AG10803 (cell line): ENCODE measurements at places on chromosomes 13 and 19.

DNA sequence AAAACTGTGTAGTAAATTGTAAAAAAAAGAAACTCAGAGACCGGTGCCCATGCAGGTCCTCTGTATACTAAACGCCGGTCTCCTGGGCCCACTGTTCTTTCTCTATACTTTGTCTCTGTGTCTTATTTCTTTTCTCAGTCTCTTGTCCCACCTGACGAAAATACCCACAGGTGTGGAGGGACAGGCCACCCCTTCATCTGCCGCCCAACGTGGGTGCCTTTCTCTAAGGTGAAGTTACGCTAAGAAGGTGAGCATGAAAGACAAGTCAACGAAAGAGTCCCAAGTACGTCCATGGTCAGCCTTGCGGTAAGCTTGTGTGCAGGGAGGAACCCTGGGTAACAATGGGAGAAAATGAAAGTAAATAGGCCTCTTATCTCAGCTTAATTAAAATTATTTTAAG lies 48.0 kb upstream of the WASF3 start:
- no peak for DNase-seq

- DNase-seq: no peak
Observed at GRCh38 chr13:103812558-103812957, 746.3 kb upstream of the SLC10A2 start.

GRCh38 chr13:62033934-62034333 lies 618.3 kb upstream of the PCDH20 start:
- no peak for DNase-seq

- peak; percentile 7 for DNase-seq
Observed at GRCh38 chr13:66102864-66103263, 1127.3 kb downstream of the PCDH9 start.

GRCh38 chr19:31908496-31909225 lies 436.7 kb upstream of the ZNF507 start:
- DNase-seq: no peak

DNA sequence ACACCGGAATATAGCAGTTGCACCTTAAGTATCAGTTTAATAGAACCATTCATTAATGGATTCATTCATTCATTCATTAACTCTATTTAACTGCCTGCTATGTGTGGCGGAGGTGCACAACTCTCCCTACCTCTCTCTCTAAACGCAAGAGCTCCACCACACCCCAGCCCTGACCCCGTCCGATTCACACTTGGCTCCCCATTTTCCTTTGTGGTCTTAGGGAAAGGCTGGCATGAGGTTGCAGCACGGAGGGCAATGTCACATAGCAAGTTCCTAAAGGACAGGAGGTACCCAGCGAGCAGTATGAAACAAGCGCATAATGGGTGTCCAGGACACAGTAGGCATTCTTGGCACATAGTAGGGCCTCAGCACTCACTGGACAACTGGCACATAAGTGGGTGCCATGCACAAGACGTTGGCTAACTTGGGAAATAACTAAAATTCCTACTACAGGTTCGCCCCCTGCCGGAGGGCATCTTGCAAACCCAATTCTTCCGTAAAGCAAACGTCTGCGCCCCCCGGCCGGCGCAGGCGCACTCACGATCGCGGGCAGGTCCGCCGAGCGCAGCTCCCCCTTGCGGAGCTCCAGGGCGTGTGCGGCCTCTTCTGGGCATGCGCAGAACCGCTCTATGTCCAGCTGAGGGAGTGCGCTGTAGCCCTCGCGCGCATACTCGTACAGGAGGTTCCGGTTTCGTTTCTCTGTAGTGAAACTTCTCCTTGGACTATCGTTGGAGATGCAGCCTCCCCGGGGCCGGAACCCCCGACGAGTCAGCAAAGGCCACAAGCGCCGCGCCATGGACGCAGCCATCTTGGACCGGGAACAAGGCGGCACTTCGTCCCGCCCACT lies at the start of gene SARS2:
Gene SARS2, minus strand, starts transcription at position 835 of the 847 bp plus-strand sequence. Its CDS starts 27 bp downstream, at position 808.
- DNase-seq: peak; percentile 92

GRCh38 chr13:71842003-71842402 lies 25.0 kb downstream of the DACH1 start:
- no peak for DNase-seq

DNA sequence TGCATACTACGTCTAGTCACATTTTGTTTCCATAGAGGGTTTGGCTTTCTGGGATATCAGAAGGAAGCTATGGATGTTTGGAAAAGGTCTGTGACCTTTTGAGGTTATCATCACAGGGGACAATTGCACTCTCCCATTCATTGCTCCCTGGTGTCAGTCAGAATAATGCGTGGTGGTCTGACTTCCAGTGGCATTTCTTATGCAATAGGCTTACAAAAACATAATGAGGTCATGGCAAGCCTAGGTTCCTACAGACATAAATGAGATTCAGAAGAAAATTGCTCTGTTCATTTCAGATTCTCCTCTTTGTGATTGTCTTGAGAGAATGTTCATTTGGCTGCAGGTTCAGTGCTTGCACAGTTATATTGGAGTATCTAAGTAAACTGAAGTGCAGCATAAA lies 54.6 kb downstream of the ARHGAP35 start:
- no peak for DNase-seq

GRCh38 chr13:73754241-73754640 lies 380.0 kb downstream of the KLF12 start:
- no peak for DNase-seq

DNA sequence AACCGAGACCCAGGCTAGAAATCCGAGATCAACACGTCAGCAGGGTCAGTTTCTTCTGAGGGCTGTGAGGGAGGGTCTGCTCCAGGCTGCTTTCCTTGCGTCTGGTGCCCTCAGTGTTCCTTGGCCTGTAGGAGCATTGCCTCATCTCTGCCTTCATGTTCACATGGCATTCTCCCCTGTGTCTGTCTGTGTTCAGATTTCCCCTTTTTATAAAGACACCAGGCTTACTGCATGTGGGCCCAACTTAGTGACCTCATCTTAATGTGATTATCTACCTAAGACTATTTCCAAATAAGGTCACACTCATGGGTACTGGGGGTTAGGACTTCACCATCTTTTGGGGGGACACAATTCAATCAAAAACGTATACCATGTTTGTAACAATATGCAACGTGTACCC lies 57.2 kb upstream of the C1QTNF9 start:
- DNase-seq: no peak

DNA sequence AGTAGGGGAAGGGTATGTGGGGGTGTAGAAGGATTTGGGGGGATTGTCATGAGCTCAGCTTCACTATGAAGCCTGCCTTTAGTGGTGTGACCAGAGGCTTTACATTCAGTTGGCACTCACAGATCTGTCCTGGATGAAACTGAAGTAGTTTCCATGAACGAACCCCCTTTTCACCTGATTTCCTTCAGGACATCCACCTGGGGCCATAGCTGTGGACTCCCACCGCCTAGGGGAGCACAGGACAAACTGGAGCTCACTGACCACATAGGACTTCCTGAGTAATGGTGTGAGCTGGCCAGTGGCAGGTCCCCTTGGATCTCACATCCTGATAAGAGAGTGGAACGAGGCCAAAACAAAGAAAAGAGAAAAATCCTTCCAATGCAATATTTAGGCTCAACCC lies 54.1 kb downstream of the MRPL57 start:
- DNase-seq: no peak

- no peak for DNase-seq
Observed at GRCh38 chr19:33432446-33433170, 59.1 kb downstream of the CEBPG start.

GRCh38 chr19:53989600-53990533 lies 1.6 kb upstream of the CACNG6 start:
- no peak for DNase-seq

DNA sequence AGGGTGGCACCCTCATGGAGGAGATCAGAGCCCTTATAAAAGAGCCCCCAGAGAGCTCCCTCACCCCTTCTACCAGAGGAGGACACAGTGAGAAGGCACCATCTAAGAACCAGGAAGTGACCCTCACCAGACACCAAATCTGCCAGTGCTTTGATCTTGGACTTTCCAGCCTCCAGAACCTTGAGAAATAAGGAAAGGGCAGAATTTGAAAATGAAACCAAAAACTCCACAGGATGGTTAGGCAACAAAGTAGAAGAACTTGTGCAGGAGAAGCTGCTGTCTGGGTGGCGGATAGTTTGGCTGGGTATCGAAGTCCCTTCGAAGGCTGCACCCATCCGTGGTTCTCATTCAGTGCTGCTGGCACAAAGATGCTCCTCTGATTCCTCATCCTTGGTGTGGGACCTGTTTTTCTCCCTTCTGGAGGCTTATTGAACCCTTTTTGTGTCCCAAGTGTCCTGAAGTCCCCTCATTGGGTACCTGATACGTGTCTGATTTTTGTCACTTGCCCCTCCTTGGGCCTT lies 130.8 kb downstream of the KDM4B start:
- DNase-seq: no peak

DNA sequence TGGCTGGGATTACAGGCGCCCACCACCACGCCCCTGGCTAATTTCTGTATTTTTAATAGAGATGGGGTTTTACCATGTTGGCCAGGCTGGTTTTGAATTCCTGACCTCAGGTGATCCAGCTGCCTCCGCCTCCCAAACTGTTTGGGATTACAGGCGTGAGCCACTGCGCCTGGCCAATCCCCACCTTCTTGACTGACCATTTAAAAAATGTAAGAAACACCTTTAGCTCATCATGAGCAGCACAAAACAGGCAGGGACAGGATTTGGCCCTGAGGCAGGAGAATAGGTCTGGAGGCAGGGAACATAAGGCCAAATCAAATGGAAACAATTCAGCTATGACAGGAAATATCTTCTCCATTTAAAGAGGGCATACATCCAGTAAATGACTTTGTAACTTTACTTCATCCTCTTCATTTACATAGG lies 1.4 kb upstream of the MPV17L2 start:
- no peak for DNase-seq

DNA sequence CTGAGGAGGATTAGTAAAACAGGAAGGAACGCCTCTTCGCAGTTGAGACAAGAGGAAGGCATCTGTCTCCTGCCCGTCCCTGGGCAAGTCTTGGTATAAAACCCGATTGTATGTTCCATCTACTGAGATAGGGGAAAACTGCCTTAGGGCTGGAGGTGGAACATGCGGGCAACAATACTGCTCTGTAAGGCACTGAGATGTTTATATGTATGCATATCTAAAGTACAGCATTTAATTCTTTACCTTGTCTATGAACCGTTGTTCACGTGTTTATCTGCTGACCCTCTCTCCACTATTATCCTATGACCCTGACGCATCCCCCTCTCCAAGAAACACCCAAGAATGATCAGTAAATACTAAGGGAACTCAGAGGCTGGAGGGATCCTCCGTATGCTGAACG lies 722 bp upstream of the TIMM50 start:
- DNase-seq: no peak

GRCh38 chr13:75092143-75092542 lies 389.8 kb downstream of the TBC1D4 start:
- DNase-seq: no peak

- no peak for DNase-seq
Observed at GRCh38 chr13:34243403-34243802, 425.5 kb downstream of the RFC3 start.

GRCh38 chr13:31725841-31726240 lies 13.5 kb upstream of the RXFP2 start:
- no peak for DNase-seq

GRCh38 chr13:99055281-99055680 lies 77.4 kb upstream of the DOCK9 start:
- DNase-seq: no peak

DNA sequence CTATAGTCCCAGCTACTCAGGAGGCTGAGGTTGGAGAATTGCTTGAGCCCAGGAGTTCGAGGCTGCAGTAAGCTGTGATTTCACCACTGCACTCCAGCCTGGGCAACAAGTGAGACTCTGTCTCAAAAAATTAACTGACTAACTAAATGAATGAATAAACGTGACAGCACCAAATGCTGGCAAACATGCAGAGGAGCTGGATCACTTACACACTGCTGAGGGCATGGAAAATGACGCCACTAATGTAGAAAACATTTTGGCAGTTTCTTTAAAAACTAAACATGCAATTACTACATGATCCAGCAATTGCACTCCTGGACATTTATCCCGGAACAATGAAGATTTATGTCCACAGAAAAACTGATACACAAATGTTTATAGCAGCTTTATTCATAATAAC lies 31.3 kb upstream of the GTF3A start:
- peak; percentile 25 for DNase-seq

DNA sequence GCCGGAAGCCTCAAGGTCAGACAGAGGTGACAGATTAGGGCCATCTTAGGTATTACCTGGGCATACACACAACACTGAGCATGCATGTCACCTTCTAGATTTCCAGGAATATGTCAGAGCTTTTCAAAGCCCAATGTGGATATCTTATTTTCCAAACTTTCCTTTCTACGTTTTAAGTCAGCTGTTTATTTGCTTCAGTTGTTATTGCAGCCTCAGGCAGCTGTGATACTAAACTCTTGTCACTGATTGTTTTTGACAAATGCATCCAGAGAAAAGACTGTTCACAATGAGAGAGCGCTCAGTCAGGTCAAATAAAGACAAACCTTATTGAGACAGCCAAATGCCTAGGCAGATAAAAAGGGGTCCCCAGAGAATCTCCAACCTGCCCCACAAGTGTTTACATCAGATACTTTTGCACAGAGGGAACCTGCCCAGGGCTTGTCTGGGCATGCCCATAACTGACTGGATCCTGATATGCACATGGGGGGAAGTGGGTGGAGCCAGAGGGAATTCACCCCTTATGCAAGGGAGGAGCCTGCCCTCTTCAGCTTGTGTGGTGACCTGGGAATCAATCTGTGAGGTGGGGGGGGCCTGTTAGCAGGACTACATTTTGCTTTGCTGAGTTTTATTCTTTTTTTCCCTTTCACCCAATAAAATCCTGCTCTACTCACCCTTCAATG lies 28.5 kb downstream of the MED4 start:
- DNase-seq: peak; percentile 30

DNA sequence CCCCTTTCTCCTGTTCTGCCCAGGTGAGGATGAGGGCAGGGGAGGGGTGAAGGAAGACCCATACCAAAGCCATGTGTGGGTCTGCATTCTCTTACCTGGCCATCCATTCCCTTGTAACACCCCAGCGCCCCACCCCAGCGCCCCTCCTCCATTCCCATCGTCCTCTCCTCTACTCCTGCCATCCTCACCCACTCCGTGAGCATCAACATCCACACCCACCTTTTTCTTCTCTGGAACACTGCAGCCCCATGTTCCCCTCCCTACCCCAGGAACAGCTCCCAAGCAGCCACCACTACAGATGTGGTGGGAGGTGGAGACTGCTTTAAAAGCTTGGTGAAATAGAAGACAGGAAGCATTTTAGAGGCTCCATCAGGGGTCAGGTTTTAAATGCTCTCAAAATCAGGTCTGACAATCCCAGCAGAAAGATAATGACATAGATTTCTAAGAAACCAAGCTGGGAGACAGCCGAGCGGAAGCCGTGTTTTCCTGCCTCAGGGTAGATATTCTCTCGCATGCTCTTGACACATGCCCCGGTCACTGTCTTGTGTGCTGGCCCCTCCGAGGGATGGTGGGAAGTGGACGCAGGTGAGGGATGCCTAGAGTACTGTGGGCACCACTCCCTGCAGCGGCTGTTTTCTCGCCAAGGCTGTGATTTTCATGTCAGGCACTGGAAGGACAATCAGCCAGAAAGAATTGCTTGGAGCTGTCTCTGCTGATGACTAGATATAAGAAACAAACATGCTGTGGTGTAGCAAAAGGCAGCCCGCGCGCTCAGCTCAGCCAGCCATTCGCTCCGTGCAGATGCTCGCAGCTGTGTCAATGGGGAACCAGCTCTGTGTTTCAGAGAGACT lies 9.8 kb downstream of the MEDAG start:
- DNase-seq: no peak
